K562 (cell line): ENCODE measurements at places on chromosomes 11 and 22. TPM values are rescaled to one million over a fixed set of nuclear protein-coding genes. Genes with fewer than 3 reads are reported as not detected.

MRGPRX3 gene
- total RNA-seq = not detected in 2 replicates

MS4A3 gene
- 28.7 and 32.8 TPM in 2 replicates for total RNA-seq

VWCE gene
- total RNA-seq = 0.74 and 1.1 TPM in 2 replicates

VPREB1 gene
- not detected in 2 replicates for total RNA-seq

EHF gene
- 0.38 and 0.76 TPM in 2 replicates for total RNA-seq

APOBEC3A gene
- not detected in 2 replicates for total RNA-seq

CCDC86 gene
- total RNA-seq = 102 and 114 TPM in 2 replicates

C11orf91 gene
- not detected in 2 replicates for total RNA-seq

OR5T1 gene
- not detected in 2 replicates for total RNA-seq

CRYBA4 gene
- total RNA-seq = 3.3 and 3.9 TPM in 2 replicates

C11orf52 gene
- total RNA-seq = 0.29 and 0.69 TPM in 2 replicates

ANO9 gene
- 9.3 and 14.5 TPM in 2 replicates for total RNA-seq

C22orf15 gene
- total RNA-seq = not detected in 2 replicates

SAA1 gene
- 6.3 and 6.7 TPM in 2 replicates for total RNA-seq

ACRV1 gene
- not detected in 2 replicates for total RNA-seq

PGR gene
- 2.4 and 2.7 TPM in 2 replicates for total RNA-seq

IL18 gene
- total RNA-seq = 3.5 and 6.0 TPM in 2 replicates

MMP13 gene
- total RNA-seq = not detected in 2 replicates

OR2D2 gene
- total RNA-seq = 0.22 and 0.38 TPM in 2 replicates

MICAL2 gene
- total RNA-seq = 63.5 and 64.2 TPM in 2 replicates

CD81 gene
- total RNA-seq = 181 and 189 TPM in 2 replicates

FAM227A gene
- total RNA-seq = 1.2 and 1.4 TPM in 2 replicates

TMEM151A gene
- not detected in 2 replicates for total RNA-seq

SCGB1D2 gene
- not detected in 2 replicates for total RNA-seq

TNRC6B gene
- 17.6 and 18.8 TPM in 2 replicates for total RNA-seq

CAPN1 gene
- total RNA-seq = 195 and 199 TPM in 2 replicates

SLC43A3 gene
- total RNA-seq = 254 and 257 TPM in 2 replicates

RIMBP3B gene
- 0.55 and 0.78 TPM in 2 replicates for total RNA-seq

OR56A1 gene
- total RNA-seq = not detected in 2 replicates

CTTN gene
- total RNA-seq = 146 and 158 TPM in 2 replicates

PNPLA5 gene
- not detected in 2 replicates for total RNA-seq

ELMOD1 gene
- not detected in 2 replicates for total RNA-seq

SLC5A4 gene
- not detected in 2 replicates for total RNA-seq

SIK3 gene
- total RNA-seq = 16.7 and 21.6 TPM in 2 replicates

KCNJ1 gene
- total RNA-seq = not detected in 2 replicates

RASL10A gene
- total RNA-seq = 0.49 and 0.60 TPM in 2 replicates

DEUP1 gene
- total RNA-seq = 6.4 and 8.6 TPM in 2 replicates

CAVIN3 gene
- 0.13 and 0.20 TPM in 2 replicates for total RNA-seq

VPREB3 gene
- total RNA-seq = 0.71 TPM in 1 of 2 replicates, not detected in the other

KREMEN1 gene
- 8.8 and 11.5 TPM in 2 replicates for total RNA-seq

TESMIN gene
- total RNA-seq = 43.3 and 50.5 TPM in 2 replicates

SYT13 gene
- 0.09 and 0.11 TPM in 2 replicates for total RNA-seq

ASCC2 gene
- 42.5 and 45.1 TPM in 2 replicates for total RNA-seq

KCNQ1OT1 gene
- 1.4 and 1.7 TPM in 2 replicates for total RNA-seq

PTPRCAP gene
- total RNA-seq = 1.1 and 1.5 TPM in 2 replicates

STK33 gene
- not detected in 2 replicates for total RNA-seq
